ENCODE measurements at places on chromosomes 1 and 21.

DNA sequence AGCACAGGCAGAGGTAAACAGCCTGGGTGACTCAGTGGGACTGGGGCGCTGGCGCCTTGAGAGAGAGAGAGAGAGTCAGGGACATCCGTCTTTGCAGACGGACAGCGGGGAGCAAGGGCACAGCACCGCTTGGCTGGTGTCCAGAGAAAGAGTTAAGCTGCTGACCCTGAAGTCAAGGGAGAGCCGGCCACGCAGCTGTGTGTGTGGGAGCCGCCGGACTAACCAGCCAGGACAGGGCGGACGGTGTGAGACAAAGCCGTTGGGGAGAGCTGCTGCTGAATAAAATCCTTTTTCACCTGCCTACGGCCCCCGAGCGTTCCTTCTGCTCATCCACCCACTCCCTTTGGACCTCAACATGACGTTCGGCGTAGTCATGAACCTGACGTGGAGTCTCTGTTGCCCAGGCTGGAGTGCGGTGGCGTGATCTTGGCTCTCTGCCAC lies 14.5 kb downstream of the CFAP74 start:
- no peak for DNase-seq

DNA sequence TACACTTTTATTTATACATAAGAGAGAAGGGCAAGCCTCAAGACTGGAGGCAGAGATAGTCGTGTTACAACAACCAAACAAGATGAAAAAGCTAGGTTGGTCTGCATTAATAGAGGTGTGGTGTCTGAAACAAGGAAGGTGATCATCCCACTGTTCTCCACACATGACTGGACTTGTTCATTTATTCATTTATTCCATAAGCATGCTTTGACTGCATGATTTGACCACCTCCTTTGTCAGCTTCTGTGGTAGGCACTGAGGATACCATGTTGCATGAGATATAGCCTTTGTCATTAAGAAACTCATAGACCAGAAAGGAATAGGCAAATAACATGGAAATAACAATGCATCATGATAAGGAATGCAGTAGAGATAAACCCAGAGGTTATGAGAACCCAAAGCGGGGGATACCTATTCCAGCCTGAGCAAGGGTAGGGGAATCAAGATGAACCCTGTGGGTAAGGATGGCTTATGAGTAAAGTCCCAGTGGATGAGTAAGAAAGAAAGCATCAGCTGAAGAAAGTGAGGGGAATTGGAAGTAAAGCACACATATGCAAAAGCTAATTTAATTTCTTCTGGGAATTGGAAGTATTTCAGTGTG lies 173.7 kb upstream of the FGGY start:
- DNase-seq, result no peak

DNA sequence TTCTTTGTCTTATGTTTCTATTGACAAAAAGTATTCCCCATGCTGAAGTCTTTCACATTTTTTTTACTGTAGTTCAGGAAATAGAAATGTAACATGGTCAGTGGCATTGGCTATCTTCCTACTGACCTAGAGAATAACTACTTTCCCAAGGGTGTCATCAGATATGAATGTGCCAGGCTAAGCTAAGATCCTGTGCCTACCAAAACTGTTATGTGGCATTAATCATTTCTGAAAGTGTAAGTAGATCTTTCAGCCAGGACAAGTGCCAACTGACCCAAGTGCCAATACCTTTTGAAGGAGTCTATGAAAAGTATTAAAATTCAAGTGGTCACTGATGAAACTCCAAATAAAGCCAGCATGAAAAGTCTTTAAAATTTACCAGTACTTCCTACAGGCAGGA lies 165.3 kb downstream of the TNFSF18 start:
- no peak for DNase-seq

GRCh38 chr1:220313576-220313975 lies 41.3 kb upstream of the RAB3GAP2 start:
- DNase-seq, result no peak

GRCh38 chr21:17462276-17462981 lies 50.4 kb upstream of the CXADR start:
- peak; percentile 35 for DNase-seq

All from pulmonary artery endothelial cell (primary cell).